ENCODE measurements at places on chromosomes 4 and X. TPM values are rescaled to one million over a fixed set of nuclear protein-coding genes. Genes with fewer than 3 reads are reported as not detected.

RTL3 gene
- not detected for total RNA-seq

GRCh38 chr4:955931-956381 lies 17.4 kb downstream of the DGKQ start:
- DNase-seq: no peak

- DNase-seq: no peak
These were observed at the start of gene KIT for GRCh38 chr4:54657551-54658251. Gene KIT (plus strand): TSS chr4:54657957. CDS start chr4:54658015, 58 bp downstream.

OTC gene
- total RNA-seq: 0.15 TPM

- DNase-seq: no peak
These were observed 270.8 kb downstream of the GRIA3 start for GRCh38 chrX:123454712-123455431.

DNA sequence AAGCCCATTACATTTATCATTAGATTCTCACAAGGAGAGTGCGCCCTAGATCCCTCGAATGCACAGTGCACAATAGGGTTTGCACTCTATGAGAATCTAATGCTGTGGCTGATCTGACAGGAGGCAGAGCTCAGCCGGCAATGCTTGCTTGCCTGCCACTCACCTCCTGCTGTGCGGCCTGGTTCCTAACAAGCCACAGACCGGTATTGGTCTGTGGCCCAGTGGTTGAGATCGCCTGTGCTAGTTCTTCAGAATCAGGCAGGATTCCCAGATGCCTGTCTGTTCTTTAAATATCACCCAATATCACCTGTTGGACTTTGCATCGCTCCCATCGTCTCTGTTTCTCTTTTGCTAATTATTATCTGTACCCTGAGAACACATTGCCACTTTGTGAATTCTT lies 14.0 kb downstream of the DSPP start:
- no peak for DNase-seq

NLGN4X gene
- total RNA-seq: not detected

DNA sequence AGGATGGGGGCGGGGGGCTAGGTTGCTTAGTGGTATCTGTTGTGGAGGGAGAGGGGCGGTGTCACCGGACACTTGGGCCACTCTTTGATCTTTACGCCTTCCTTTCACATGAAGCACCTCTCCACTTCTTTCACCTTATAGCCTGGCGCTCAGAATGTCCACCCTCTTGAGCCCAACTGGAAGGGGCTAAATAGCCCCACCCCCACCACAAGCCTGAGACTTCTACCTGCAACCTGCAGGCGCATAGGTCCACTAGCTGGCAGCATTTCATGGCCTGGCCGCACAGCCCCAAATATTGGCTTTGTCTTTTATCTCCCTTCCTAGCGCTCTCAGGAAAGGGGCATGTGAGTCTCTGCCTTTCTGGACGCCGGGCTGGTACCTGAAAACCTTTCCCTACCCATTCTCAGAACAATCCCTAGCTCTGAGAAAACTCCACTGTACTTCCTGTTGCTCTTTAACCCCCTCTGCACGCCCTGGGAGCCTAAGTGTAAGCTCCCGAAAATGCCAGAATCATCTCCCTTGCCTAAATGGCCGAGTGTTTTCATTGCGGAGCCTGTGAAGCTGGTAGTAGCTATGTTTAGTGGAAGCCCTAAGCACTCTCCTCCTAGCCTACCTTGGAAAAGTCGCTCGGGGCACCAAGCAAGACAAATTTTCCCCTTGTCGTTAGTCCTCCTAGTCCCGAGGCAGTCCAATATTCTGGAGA lies 1.2 kb upstream of the TRPC5 start:
- DNase-seq: no peak

- DNase-seq: no peak
These were observed 193.9 kb downstream of the CPXCR1 start for GRCh38 chrX:88940904-88941303.
